ENCODE measurements at places on chromosomes 7 and 10. TPM values are rescaled to one million over a fixed set of nuclear protein-coding genes. Genes with fewer than 3 reads are reported as not detected.

DNA sequence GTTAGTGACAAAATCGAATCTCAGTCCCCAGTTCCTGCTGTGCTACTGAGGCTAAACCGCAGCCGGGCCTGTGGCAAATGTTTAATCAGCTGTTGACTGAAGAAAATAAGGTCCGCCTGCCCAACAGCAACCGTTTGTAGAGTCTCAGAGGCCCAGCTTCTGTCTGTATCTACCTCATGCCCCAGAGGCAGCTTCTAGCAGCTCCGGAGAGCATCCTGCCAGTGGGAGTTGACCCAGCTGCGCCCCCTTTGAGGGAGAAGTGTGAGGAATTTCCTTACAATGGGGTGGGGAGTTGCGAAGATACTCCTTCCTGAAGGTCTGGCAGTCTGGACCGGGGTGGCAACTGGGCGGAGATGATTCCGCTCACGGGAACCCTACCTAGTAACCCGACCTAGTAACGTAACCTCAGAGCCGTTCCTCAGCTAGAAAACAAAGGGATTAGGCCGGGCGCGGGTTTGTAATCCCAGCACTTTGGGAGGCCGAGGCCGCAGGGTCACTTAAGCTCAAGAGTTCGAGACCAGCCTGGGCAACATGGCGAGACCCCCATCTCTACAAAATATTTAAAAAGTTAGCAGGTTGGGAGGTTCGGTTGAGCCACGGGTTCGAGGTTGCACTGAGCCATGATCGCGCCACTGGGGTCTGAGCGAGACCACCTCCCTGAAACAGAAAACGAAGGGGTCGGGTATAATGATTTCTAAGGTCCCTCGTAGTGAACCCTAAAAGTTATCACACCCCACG, 846 bp upstream of the ZNF775 start:
- H3K36me3 ChIP-seq = no peaks in the 10 kb centered on the region
- H3K4me1 ChIP-seq = peaks cover 62% of the 10 kb centered on the region
- peak overlapping the region; percentile 77 for H3K4me3 ChIP-seq
- no peaks in the 10 kb centered on the region for H3K27me3 ChIP-seq
- DNase-seq = peak; percentile 55

The GLI3 gene
- total RNA-seq = 0.12 TPM

The PAPOLB gene
- total RNA-seq = not detected

DNA sequence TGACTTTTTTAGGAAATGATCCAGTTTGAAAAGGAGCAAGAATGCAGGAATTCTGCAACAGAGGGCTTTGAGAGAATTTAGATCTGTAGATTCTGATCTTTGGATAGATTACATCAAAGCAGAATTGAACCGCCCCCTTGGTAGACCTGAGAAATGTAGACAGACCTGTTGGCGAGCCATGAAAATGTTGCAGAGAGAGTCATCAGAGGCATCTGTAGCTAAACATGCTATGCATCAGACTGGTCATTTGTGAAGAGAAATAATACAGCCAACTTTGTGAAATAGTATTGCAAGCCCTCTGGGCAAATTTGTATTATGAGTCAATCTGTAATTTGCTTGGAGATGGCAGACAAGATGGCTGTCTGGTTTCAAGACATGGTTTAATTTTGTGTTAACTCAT, 4.3 kb upstream of the C1GALT1 start:
- no peak overlapping the region for H3K4me3 ChIP-seq
- H3K4me1 ChIP-seq = peaks cover 25% of the 10 kb centered on the region
- DNase-seq = no peak
- no peaks in the 10 kb centered on the region for H3K27me3 ChIP-seq
- H3K36me3 ChIP-seq = peaks cover 36% of the 10 kb centered on the region
- H3K27ac ChIP-seq = no peak overlapping the region

DNA sequence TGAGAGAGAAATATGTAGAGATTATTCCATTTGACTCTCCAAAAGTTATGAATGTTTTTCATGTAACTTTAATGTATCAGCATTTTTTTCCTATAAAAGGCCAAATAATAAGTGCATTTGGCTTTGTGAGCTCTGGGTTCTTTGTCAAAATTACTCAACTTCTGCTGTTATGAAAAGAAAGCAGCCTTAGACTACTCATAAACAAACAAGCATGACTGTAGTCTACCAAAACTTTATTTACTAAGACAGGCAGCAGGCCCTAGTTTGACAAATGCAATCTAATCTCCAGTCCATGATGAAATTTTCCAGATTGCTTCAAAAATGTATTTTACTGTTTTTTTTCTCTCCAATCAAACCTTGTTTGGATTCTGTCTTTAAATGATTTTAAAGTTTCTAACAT, 46.3 kb downstream of the MRPL32 start:
- H3K27ac ChIP-seq = no peak overlapping the region
- H3K36me3 ChIP-seq = no peaks in the 10 kb centered on the region
- H3K4me1 ChIP-seq = no peaks in the 10 kb centered on the region

GRCh38 chr7:151000897-151001495, 10.2 kb downstream of the NOS3 start:
- no peak overlapping the region for H3K27ac ChIP-seq
- no peak overlapping the region for H3K4me3 ChIP-seq
- peaks cover 32% of the 10 kb centered on the region for H3K4me1 ChIP-seq
- H3K27me3 ChIP-seq = no peaks in the 10 kb centered on the region

DNA sequence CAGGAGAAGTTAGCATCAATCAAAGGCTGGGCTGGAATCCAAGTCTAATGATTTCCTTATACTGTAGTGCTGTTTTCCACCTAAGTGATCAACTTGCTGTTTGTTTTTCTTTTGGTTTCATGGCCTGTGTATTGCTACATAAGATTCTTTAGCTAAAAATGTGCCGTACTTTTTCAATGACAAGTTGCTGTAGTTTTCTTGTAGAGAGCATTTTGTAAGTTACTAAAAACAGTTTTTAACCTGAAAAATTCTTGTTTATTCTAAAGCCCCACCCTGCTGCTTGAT, 1.3 kb downstream of the HELLS start:
- peaks cover 35% of the 10 kb centered on the region for H3K4me1 ChIP-seq
- H3K4me3 ChIP-seq = peak overlapping the region; percentile 96
- H3K27me3 ChIP-seq = no peaks in the 10 kb centered on the region

DNA sequence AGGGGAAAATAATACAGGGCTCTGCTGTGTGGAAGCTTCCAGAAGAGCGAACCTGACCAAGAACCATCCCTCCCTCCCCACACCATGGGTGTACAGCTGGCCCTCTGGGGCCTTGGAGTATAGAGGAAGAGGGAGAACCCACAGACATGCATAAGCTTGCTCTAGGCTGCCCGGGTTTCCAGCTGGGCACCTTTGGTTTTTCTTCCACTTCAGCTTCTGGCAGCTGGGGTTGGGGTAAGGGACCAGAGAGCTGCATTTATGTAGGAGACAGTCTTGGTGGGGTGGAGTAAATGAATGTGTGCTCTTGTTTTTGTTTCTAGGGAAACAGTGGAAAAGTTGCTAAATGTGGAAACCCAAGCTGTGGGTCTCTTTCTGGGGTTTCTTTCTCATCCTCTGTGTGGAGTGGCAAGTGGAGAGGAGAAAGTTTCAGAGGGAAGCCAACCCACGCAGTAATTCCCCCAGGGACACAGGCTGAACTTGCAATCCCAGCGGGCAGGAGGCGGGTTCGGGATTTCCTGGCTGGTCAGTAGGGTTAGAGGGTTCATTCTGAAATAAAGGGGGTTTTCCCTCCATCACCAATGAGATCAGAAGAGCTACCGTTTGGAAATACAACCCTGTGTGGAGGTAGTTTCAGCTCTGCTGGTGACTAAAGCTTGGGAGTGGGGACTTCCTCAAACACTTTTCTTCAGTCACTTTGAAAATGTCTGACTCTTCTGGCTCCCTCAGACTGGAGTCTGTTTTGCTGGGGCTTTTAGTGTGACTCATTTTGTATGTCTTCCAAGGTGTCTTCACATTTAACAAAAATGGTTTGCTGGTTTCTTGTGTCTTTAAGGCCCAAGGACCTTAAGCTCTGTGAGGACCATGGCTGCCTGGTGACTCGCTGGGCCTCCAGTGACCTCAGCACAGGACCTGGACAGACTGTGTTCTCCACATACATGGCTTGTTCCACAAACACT, 22.2 kb upstream of the SRGN start:
- H3K36me3 ChIP-seq = no peaks in the 10 kb centered on the region
- no peaks in the 10 kb centered on the region for H3K27me3 ChIP-seq
- DNase-seq = no peak

DNA sequence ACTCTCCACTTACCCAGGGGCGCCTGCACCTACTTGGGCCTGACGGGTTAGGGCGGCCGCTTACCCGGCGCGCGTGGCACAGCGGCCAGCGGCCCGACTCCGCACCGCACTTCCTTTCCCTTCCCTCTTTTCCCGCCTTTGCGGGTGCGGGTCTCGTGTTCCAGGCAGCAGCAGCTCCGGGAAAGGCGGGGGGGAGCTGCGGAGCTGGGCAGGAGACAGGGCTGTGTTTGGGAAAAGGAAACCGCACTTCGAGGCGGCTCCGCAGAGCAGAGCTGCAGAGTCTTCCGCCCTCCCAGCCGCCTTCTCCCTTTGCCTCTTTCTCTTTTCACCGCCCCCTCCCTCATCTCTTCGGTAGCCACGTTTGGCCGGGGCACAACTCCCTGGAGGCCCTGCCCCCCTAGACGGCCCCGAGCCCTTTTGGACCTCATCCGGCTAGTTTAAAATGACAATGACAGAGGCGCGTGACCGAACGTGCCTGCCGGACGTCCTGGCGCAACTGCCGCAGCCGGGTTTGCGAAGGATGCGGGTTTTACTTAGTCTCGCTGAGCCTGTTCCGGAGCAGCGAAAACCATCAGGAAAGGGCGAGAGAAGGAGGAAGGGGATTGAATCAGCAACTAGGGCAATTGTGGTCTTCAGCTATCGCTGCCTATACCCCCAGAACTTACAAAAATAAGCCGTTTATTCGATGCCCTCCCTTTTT, 7.9 kb upstream of the PAX2 start:
- peak overlapping the region; percentile 62 for H3K4me3 ChIP-seq
- peaks cover 25% of the 10 kb centered on the region for H3K4me1 ChIP-seq
- no peak overlapping the region for H3K27ac ChIP-seq
- DNase-seq = peak; percentile 23

DNA sequence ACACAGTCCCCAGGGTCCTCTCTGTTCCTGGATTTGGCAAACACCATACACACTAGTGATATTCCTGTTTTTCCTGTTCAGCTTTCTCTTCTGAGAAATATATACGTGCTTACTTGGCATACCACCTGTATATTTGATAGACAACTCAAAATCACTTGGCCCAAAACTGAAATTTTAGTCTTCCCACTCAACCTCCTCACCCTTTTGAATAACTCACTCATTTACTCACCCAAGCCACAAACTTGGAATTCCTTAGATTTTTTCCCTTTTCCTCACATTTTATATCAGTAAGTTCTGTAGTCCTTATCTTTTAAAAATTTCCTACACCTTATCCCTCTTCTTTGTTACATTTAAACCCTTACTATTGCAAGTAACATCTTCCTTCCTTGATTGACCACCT, 143.4 kb downstream of the PPP1R3A start:
- H3K27ac ChIP-seq = no peak overlapping the region
- no peak overlapping the region for H3K4me3 ChIP-seq
- H3K27me3 ChIP-seq = no peaks in the 10 kb centered on the region
- H3K4me1 ChIP-seq = no peaks in the 10 kb centered on the region
- DNase-seq = no peak
- no peaks in the 10 kb centered on the region for H3K36me3 ChIP-seq

DNA sequence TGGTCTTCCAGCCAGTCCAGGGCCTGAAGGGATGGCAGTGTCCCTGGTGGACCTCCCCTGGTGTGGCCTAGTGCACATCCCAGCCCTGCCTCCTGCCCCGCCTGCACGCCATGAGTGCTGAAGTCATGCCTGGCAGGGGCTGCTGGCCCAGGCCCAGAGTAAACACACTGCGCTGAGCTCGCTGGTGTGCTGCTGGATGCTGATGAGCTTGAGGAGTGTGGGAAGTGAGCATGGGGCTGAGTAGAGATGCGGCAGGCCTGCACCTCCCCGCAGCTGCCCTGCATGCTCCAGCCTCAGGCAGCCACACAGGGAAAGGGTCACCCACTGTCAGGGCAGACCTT, 43.2 kb downstream of the HTRA1 start:
- no peak overlapping the region for H3K27ac ChIP-seq
- H3K27me3 ChIP-seq = no peaks in the 10 kb centered on the region
- DNase-seq = no peak
- H3K4me1 ChIP-seq = no peaks in the 10 kb centered on the region
- H3K4me3 ChIP-seq = no peak overlapping the region

The FRAT2 gene
- total RNA-seq = 10.7 TPM
